Foreskin fibroblast (primary cell): ENCODE measurements at places on chromosomes 1 and 21.

GRCh38 chr1:224734261-224734935 is 118.3 kb downstream of the CNIH3 start:
- no peak for DNase-seq

DNA sequence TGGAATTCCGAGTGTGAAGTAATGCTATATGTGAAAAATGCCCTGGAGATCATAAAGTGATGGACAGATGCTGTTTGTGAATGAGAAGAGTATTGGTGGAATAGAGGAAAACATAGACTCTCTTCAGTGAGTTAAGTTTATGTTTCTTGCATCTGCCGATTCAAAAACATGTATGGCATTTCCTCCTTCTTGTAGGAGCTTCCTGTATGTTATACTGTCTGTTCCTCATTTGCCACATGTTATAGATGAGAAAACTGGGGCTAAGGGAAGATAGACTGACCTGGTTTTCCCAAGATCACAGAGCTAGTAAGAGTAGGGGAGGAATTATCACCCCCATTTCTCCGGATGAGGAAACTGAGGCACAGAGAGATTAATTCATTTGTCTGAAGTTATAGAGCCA is 41.1 kb upstream of the IL20 start:
- DNase-seq = no peak

DNA sequence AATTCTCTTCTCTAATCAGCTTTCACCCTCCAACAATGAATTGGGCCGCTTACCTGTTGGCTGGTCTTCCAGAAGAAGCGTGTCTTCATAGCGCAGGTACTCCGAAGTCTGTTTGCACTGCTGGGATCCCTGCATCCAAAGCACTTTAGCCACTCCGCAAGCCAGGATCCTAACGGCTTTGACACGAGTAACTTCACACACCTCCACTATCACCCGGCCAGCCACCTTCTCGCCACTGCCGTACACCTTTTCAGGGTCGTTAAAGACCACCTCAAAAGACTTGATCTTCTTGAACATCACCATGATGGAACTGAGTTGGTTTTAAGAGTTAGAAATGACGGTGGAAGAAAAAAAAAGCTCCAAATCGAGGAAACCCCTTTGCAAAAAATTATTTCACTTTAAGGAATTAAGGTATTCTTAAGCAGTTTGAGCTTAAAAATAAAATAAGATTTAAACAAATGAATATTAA is 381 bp downstream of the TXNIP start:
- no peak for DNase-seq

- DNase-seq = peak; percentile 47
These were observed 24.2 kb upstream of the PEX19 start for GRCh38 chr1:160309185-160309557.

DNA sequence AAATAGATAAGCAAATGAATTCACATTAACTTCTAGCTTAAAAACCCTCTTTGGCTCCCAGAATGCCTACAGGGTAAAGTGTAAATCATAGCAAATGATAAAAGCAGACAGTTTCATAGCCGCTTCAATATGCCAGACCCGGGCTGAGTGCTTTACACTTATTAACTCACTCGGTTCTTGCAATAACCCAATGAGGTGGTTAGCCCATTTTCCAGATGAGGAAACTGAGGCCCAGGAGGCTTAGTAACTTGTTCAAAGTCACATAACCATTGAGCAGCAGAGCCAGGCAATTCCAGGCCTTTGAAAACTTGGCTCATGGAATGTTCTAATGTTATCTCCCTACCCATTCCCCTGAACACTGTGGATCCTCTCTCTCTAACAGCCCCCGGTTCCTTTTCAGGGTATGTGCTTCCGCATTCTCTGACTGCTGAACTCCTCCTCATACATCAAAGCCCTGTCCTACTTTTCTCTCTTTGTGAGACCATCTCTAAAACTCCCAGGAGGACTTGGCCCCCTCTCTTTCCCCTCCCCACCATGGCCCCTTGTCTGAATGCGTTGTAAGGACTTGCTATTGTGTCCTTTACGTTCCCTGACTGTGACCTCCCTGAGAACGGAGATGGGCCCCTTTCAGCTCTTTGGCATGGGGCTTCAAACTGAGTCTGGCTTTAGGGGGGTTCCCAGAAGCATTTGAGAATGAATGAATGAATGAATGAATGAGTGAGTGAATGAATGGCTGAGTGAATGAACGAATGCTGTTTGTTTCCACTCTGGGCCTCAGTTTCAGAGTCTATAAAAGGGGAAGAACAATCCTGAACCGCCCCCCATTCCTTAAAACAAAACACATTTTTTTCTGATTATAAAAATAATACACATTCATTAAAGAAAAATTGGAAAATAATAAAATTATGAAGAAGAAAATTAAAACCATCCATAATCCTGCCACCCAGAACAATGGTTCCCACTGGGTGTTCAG is 15.6 kb upstream of the RUNX3 start:
- no peak for DNase-seq

GRCh38 chr1:231337043-231337471 is 595 bp downstream of the EXOC8 start:
- peak; percentile 27 for DNase-seq

DNA sequence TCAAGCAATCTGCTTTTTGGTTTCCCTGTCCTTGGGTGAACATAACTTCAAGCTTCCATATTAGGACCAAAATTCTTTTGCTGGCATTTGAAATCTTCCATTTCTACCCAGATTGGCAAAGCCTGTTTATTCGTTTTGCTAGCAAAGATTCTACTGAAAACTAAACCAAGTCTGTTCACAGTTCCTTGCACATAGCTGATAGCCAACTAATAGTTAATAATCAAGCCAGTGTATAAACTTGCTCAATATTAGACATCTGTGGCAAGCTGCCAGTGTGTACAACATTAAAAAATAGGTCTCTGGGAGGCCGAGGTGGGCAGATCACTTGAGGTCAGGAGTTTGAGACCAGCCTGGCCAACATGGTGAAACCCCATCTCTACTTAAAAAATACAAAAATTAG is 6.3 kb downstream of the APP start:
- no peak for DNase-seq

GRCh38 chr1:221555689-221556433 is 186.0 kb downstream of the DUSP10 start:
- DNase-seq = no peak

DNA sequence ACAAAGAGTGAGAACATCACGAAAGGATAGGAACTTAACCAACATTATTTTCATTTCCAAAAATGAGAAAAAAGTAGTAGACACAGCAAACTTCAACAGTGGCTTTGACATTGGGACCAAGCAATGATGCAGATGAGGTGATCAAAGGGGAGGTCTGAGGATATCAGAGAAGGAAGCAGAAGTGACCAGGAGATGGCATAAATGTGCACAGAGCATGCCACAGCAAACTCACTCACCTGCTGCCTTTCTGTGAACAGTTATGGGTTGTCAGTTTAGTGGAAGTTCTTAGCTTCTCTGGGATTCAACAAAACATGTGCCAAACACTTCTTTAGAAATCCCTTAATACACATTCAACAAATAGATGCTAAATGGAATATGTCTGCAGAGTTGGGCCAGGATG is 290.1 kb downstream of the PLPP3 start:
- DNase-seq = no peak

DNA sequence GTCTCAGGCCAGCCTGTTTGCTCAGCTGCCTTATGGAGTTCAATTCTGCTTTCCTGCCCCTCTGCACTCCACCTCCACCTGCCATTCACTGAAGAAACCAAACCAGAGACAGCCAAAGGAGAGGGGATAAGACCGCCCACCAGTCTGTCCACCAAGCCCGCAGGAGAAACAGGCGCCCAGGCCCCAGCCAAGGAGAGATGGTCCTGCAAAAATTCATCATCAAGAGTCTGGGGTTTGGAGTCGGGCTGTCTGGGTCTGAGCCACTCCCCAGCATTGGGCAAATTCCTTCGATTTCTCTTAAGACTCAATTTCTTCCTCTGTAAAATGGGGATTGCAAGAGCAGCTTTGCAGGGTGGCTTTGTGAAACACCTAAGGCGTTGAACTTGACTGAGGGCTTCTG is 121.4 kb upstream of the RUNX3 start:
- DNase-seq = no peak
